Omental fat pad (tissue), 4 donors: ENCODE measurements at places on chromosomes 6 and 20.

- no peak for DNase-seq
These were observed 139.5 kb upstream of the MYLIP start for GRCh38 chr6:15989397-15989796.

DNA sequence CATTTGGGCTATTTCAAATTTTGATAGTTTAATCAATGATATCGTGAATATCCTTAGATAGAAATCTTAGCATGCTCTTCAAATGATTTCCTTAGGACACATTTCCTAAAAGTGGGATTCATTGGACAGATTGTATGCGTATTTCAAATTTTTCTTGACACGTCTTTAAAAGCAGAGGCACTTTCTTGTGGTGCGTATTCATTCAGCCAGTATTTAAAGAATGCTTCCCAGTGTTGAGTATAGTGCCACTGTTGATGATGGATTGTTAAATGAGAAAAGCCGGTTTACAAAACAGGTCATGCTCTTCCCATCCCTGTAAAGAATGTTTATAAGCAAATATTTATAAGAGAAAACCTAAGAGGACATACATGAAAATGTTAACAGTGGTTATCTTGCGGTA is 15.1 kb upstream of the NOL7 start:
- no peak for DNase-seq

DNA sequence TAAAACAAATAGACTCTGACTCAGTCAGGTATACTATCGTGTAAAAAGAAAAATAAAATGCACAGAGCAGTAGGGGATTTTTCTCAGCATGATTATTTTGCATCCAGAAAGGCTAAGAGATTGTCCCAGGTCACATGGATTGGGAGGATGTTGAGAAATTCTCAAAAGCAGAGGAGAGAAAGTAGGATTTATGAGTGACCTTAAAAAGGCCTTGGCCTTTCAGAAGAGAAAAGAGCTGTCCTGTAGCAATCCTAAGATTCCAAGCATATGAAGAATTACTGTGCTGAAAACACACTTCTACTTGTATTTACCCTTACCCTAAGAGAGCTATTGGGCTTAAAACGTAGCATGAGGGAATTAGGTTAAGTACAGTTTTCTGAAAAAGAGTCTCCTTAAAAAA is 149.7 kb upstream of the ENPP5 start:
- DNase-seq, result no peak

DNA sequence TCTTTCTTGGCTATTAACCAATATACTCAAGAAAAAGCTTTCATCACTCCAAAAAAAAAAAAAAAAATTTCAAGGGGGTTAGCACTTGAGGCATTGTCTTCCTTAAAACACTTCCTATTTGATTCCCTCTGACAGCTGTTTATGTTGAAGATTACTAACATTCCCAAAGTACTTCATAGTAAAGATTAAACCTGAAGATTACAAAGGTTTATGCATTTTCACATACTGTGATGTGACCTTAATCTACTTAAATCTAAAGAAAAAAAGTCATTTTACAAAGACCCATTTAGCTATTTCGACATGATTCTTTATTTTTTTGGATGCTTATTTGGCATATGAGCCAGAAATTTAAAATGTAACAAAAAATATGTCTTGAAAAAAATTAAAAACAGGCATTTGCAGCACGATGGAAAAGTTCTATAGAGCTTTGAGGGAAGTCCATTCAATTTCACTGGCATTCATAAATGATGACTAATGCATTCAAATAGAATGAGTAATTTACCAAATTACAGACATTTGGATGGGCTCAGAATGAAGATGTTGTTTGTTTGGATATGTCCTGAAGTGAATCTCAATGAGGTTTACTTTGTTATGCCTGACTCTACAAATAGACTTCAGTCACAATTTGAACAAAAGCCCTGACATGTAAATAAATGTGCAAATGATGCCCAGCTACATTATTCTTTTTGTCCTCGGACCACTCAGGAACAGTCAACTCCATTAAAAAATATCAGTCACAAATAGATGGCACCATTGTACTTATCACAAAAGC is 674.6 kb upstream of the MARCKS start:
- DNase-seq, result no peak

DNA sequence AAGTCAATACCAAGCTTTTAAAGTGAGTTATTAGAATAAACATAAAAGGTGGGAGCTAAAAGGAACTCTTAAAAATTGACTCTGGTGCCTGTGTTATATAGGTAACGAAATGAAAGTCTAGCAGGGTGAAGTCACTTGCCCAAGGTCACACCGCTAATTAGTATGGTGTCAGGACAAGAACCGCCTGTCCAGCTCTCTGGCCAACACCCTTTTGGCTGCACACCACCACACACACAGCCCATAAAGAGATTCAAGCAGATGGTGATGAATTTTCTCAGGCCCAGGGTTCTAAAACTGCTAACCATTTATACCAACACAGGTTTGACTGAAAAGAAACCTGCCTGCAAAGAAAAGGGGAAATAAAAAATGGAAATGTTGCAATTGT is 20.2 kb downstream of the GFOD1 start:
- no peak for DNase-seq

DNA sequence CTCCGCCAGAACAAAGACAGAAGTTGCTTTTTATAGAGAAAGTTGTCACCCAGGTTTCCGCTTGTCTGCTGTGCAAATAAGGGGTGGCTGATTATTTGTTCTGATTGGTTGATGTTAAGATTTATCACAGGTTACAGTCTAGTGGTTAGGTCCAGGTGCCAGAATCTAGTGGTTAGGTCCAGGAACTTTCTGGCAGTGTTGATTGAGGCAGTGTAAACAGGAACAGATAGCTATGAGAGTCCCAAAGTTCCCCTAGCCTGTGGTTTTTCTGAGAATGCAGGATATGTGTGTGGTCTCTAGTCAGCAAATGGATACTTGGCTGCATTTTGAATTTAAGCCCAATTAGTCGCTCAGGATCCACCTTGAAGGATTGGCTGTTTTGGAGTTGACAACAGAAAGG is 148.0 kb downstream of the TMEM200A start:
- DNase-seq, result no peak

DNA sequence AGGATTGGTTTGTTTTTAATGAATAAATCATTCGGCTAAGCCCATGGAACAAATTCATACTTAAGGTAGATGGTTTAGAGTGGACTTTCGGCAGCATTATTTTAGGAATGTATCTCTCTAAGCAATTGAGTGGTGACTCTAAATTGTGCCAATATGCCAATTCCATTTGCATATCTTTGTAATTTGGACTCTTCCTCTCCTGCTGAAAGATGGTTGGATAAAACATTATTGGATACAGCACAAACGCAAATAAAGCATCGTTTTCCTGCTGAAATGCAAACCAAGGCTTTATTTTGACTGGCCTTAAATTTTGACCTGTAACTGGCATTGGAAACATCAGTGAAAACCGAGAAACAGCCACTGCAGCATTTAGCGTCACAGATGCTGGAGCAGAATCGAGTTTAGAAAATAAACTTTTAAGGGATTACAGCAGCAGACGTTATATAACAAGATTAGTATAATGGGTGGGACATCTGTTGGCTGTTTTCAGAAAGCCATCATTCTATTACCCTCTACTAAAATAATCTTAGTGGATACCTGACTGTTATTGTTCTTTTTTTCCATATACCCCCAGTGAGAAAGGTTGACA is 726.0 kb downstream of the KIF16B start:
- DNase-seq, result no peak

GRCh38 chr6:81999826-82000225 is 247.3 kb upstream of the TENT5A start:
- no peak for DNase-seq

DNA sequence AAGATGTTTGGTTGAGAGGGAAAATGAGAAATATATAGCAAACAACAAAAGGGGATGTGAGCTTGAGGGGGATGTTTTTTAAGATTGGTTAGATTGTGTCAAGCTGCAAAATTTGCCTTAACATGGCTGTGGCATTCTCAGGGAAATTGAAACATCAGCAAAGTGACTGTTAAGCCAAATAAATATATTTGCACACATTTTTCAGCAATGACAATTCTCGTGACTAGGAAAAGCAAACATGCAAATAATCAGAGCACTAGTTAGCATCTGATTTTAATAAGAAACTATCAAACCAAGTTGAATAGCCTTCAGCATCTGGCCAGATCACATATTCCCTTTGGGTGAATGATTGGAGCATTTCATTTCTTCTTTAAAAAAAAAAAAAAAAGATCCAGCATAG is 262.8 kb downstream of the TBC1D7 start:
- no peak for DNase-seq

DNA sequence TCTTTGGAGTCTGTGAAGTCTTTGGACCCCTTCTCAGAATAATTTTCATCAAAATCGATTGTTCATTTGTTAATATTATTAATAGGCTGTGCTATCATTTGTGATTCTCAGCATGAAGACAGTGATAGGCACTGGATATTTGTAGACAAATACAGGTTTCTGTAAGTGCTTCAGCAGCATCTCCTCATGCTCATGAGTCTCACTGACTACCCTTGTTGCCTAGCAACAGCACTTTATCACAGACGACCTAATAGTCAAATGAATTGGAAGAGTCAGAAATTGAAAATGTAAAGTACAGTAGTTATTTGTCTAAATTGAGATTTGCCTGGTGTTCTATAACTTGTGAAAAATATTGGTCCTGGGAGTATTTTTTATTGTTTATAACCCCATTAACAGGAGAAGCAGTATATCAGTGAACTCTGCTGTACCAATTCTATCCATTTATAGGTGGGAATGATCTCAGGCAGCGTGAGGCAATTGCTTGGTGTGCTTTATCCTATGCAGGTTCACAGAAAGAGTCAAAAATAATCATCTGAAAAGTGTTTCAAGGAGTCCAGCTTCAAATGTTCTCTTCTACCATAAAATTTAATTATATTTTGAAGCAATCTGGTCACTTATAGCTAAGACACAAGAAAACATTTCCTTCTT is 684.6 kb downstream of the RFPL4B start:
- no peak for DNase-seq

GRCh38 chr6:8065519-8065911 is 1.3 kb upstream of the BLOC1S5 start:
- DNase-seq, result no peak

DNA sequence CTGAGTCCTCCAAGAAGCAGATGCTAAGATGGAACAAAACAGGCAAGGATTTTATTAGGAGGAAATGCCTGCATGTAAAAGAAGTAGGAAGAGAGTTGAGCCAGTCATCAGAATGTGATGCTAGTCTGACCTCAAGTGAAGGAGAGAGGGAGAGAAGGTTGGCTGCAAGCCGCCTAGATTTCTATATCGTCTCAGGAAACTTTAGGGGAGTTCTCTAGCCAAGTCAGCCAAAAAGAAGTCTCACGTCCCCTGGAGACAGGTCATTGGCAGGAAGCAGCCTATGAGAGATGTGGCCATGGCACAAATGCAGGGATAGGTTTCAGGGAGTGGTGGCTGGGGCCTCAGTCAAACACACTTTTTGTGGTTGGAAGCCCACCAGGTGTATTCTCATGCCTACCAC is 378.0 kb downstream of the CD109 start:
- DNase-seq, result no peak

- DNase-seq, result no peak
These were observed 8.7 kb downstream of the LAMA5 start for GRCh38 chr20:62358171-62359042.

DNA sequence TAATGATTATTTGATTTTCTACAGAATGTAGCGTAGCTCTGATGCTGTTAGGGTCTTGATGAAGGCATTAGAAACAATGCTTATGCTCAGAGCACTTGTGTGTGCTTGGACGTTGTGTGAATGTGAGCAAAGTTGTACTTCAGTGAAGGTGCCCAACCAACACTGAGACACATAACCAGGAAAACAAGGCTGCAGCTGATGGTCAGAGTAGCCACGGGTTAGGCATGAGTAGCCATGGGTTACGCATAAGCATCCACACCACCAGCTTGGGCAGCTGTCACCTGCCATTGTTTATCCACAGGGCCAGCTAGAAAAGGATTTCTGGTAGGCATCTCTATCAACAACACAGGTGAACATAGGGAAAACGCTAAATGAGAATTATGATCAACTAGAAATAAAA is 326.6 kb downstream of the NRN1 start:
- DNase-seq, result no peak

GRCh38 chr6:157024745-157025144 is 247.6 kb downstream of the ARID1B start:
- no peak for DNase-seq

GRCh38 chr6:160388922-160389321 is 40.7 kb downstream of the SLC22A3 start:
- DNase-seq, result no peak

DNA sequence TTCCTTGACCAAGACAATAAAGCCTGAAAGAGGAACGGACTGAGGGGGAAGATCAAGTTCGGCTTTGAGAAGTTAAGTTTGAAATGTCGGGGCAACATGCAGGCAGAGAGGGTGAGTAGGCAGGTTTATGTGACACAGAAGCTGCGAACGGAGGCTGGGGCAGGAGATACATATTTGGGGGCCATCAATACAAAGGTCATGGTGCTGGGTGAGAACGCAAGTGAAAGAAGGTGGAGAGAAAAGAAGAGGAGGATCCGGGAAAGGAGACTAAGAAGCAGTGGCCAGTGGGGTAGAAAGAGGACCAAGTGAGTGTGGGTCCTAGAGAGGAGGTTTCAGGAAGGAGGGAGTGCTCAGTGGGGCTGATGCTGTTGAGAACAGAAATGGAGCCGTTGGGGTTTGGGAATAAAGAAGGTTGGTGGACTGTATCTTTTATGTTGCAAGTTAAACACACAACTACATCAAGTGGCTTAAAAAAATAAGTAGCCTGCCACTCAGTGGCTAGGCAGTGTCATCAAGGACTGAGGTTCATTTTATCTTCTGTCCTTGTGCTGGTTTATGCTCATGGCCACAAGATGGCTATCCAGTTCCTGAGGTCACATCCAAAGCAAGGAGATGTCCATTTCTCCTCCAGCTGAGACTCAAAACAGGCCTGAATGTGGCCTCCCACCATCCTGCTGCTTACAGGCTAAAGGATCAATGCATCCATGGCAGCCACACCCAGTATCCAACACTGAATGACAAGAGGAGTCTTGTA is 1.7 kb upstream of the BLCAP start:
- DNase-seq, result no peak

- no peak for DNase-seq
These were observed 41.0 kb downstream of the SNX14 start for GRCh38 chr6:85552652-85553051.

DNA sequence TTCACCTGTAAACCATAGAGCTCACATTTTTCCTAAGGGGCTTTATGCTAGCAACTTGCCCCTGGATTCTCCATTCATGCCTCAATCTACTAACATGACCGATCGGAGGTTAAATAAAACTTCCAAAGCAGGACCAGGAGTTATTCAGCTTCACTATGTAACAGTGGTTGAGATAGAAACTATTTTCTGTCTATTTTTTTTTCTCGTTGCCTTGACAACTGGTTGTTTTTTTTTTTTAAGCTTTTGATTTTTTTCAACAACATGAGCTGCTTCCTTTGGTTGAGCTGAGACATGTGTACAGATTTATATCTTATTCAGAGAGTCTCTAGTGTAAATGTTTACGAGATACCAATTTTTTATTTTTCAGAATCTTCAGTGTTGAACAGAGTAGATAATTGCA is 85.7 kb downstream of the SHLD1 start:
- DNase-seq, result no peak

DNA sequence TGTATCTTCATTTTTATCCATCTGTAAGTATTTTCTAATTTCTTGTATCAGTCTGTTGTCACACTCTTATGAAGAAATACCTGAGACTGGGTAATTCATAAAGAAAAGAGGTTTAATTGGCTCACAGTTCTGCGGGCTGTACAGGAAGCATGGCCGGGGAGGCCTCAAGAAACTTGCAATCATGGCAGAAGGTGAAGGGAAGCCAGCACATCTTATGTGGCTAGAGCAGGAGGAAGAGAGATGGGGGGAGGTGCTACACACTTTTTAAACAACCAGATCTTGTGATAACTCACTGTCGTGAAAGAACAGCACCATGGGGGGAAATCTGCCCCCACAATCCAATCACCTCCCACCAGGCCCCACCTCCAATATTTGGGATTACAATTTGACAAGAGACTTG is 10.9 kb upstream of the BCKDHB start:
- DNase-seq, result no peak
